ENCODE measurements at places on chromosomes 5 and 9. TPM values are rescaled to one million over a fixed set of nuclear protein-coding genes. Genes with fewer than 3 reads are reported as not detected.

- no peak for DNase-seq
These were observed 1.2 kb upstream of the RNF38 start for GRCh38 chr9:36401164-36401740.

- no peak for DNase-seq
These were observed 312.8 kb upstream of the CTNND2 start for GRCh38 chr5:12217039-12217438.

DNA sequence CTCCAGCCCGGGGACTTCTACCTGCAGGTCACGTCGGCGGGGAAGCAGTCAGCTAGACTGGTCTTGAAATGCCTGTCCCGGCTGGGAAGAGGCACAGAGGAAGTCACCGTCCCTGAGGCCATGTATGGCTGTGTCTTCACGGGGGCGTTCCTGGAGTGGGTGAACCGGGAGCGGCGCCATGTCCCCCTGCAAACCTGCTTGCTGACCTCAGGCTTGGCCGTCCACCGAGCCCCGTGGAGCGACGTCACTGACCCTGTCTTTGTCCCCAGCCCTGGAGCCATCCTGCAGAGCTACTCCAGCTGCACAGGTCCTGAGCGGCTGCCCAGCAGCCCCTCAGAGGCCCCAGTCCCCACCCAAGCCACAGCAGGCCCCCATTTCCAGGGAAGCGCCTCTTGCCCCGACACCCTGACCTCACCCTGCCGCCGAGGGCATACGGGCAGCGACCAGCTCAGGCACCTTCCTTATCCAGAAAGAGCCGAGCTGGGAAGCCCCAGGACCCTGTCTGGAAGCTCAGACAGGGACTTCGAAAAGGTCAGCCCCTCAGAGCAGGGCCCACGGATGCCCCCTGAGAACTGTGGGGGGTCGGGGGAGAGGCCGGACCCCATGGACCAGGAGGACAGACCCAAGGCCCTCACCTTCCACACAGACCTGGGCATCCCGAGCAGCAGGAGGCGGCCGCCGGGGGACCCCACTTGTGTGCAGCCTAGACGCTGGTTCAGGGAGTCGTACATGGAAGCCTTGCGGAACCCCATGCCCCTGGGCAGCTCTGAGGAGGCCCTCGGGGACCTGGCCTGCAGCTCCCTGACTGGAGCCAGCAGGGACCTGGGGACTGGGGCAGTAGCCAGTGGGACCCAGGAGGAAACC lies 47.8 kb downstream of the PLEKHG4B start:
- no peak for DNase-seq

DNA sequence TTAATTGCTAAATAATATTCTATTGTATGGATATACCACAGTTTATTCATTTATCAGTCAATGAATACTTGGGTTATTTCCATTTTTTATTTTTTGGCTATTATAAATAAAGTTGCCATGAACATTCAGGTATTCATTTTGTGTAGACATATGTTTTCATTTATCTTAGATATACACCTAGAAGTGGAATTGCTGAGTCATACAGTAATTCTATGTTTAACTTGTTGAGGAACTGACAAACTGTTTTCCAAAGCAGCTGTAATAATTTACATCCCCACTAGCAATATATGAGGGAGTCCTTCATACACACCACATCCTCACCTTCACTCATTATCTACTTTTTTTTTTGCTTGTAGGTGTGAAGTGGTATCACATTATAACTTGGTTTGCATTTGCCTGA lies 123.6 kb downstream of the FBN2 start:
- no peak for DNase-seq

- no peak for DNase-seq
These were observed 60.9 kb upstream of the GLRX start for GRCh38 chr5:95883185-95884016.

GRCh38 chr5:151062405-151063141 lies 18.3 kb downstream of the TNIP1 start:
- peak; percentile 33 for DNase-seq

Gene MARVELD2
- polyA plus RNA-seq = 0.03 TPM

Gene SLCO6A1
- not detected for polyA plus RNA-seq

DNA sequence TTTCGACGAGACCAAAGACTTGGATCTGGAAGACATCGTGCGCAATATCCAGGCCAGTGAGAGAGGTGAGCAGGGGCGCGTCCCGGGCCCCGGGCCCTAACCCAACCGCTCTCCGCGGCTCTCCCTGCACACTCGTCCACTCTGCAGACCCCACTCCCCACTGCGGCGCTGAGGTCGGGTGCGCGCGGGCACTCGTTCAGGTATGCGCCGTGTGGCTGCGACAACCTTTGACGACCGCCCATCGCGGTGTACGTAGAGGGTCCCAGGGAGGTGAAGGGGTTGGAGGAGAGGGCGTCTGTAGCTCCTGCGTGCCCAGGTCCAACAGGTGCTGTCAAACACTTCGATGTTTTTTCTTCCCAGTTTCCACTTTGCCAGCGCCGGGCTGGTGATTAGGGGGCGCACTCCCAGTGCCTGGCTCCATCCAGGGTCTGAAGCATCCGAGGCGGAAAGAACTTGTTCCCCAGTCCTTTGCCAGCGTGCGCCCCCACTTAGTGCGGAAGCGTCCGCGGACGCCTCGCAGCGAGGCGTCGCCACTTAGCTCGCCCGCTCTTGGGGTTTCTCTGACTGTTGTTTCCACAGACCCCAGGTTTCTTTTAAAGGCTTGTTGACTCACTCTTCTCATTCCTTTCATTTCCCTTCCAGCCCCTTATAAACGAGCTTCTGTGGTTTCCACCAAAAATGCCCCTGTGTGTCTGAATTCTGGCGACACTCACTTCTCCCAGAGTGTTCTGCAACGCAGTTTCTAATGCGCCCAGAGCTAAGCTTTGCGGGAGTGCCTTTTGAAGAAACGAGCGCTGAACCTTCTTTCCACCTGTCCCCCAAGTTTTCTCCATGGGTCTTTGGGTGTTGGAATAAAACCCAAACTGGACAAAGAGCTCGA lies 1.6 kb downstream of the NPR3 start:
- DNase-seq = no peak

DNA sequence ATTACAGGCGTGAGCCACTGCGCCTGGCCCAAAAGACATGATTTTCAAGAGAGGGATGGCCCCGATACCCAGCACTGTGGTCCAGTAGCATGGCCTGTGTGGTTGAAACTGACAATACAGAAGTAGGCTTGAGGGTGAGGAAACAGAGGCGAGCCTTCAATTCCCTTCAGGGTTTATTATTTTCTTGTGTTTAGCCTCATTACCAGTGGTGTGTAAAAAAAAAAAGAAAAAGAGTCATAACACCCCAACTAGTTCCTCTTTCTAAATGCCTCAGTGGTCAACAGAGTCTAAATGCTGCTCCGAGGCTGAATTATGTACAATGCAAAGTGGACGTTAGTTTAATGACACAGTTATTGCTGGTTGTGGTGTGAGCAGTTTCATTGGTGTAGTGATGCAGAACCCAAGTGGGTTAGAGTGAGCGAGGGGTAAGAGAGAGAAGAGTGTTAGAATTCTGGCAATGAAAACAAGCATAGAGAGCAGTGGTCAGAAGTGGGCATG lies 58.8 kb downstream of the SNX30 start:
- DNase-seq = no peak

Gene SPRY4
- polyA plus RNA-seq = 8.0 TPM

GRCh38 chr9:78278177-78278777 lies 18.6 kb upstream of the PSAT1 start:
- no peak for DNase-seq

GRCh38 chr5:118592229-118593002 lies 395.9 kb downstream of the DTWD2 start:
- no peak for DNase-seq

- no peak for DNase-seq
These were observed 15.9 kb upstream of the RPL26L1 start for GRCh38 chr5:172943283-172943841.

DNA sequence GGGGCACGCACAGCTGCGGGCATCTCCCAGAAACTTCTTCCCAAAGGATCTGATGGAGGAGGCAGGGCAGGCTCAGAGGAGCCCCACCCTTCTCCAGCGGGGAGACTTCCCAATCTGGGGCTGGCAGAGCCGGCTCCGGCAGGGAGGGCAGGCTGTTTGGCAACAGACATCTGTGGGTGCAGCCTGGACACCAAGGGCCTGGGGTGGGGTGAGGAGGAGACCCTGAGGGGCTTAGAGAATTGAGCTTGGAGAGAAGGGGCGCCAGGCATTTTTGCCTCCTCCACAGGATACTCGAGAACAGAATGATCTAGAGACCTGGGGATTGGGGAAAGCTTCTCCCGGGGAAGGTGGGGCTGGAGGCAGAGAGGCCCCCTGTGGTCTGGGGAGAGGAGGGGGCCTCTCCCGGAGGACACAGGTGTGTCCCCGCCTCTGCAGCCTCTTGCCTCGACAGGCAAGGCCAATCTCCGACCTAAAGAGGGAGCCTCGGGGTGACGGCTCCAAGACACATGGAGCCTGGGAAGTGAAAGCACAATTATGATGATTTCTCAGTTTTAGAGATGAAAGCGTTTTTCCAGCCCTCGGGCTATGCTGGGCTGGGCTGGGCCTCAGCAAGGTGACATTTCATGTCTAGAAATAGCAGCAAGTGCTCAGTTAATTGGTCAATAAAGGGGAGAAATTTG lies 8.4 kb downstream of the LHX3 start:
- DNase-seq = no peak

DNA sequence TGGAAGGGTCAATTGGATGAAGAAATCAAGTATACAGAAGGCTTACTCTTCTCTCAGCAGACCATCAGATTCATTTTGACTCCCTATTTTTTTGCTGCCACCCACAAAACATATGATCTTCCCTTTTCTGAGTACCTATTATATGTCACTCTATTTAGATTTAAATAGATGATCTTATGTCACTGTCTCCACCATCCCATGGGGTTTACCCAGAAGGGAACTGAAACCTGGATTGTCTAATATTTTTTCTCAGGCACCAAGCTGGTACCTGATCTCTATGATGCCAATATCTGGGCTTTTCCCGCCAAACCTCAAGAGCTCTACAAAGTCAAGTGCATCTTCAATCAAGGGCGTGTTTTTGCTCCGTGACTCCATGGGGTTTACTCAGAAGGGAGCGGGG lies 118.7 kb downstream of the GAS1 start:
- DNase-seq = no peak

DNA sequence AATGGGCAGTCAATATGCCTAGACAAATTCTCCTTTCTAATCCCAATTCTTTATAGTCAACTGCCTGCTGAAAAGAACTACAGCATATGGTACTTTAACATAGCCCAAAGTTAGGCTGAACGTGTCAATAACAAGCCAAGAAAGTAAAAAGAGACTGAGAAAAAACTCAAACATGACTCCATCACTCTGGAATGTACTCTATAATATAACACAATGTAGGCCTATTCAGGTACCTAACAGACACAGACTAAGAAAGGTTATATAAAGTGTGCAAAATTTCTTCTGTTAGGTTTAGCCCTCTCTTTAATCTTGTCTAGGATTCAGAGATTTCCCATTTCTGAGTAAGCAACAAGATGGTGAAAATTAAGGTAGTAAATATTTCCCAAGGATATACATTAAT lies 209.7 kb upstream of the PRR16 start:
- no peak for DNase-seq

DNA sequence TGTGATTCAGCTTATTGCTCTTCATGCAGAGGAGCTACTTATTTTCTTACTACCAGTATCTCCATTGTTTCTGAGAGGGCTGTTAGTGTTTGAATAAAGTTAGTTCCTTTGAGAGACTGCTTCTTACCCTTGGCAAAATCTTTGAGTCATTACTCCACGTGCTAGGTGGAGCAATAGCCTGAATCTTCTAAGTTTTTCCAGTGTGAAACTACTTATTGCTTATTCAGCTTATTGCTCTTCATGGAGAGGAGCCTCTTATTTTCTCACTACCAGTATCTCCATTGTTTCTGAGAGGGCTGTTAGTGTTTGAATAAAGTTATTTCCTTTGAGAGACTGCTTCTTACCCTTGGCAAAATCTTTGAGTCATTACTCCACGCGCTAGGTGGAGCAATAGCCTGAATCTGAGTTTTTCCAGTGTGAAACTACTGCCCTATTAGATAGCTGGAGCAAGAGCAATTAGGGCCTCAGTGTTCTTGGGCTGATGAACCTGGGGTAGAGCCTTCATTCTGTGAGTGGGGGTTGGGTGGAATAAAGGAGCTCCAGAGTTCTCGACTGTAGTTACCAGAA lies 41.9 kb downstream of the GPBP1 start:
- no peak for DNase-seq

GRCh38 chr9:71748280-71748743 lies 20.0 kb downstream of the CEMIP2 start:
- DNase-seq = no peak

Gene SPAAR
- polyA plus RNA-seq = 3.6 TPM

Measured in psoas muscle (tissue), 8 donors.